ENCODE measurements at places on chromosomes 6 and 20. TPM values are rescaled to one million over a fixed set of nuclear protein-coding genes. Genes with fewer than 3 reads are reported as not detected.
A peak's percentile ranks its signal among the peaks of the same experiment; 100 is the strongest.

The DLK2 gene
- 0.32 TPM for total RNA-seq

GRCh38 chr20:47272893-47273590, 83.5 kb downstream of the ZMYND8 start:
- H3K27me3 ChIP-seq: no peaks in the 10 kb centered on the region
- peaks cover 68% of the 10 kb centered on the region for H3K4me1 ChIP-seq
- peak overlapping the region; percentile 77 for H3K27ac ChIP-seq
- no peak for DNase-seq
- peaks cover 47% of the 10 kb centered on the region for H3K36me3 ChIP-seq
- no peak overlapping the region for H3K4me3 ChIP-seq

The SYCP2 gene
- total RNA-seq: 1.2 TPM

- H3K27ac ChIP-seq: no peak overlapping the region
- no peaks in the 10 kb centered on the region for H3K4me1 ChIP-seq
- H3K27me3 ChIP-seq: no peaks in the 10 kb centered on the region
- H3K4me3 ChIP-seq: no peak overlapping the region
- no peaks in the 10 kb centered on the region for H3K36me3 ChIP-seq
- DNase-seq: peak; percentile 47
Measured at GRCh38 chr6:138196122-138196738, 22.1 kb downstream of the PBOV1 start.

- peaks cover 25% of the 10 kb centered on the region for H3K36me3 ChIP-seq
- H3K4me1 ChIP-seq: peaks cover 25% of the 10 kb centered on the region
- no peak overlapping the region for H3K27ac ChIP-seq
- H3K27me3 ChIP-seq: no peaks in the 10 kb centered on the region
Measured at GRCh38 chr6:29947077-29947980, 5.0 kb downstream of the HLA-A start.

DNA sequence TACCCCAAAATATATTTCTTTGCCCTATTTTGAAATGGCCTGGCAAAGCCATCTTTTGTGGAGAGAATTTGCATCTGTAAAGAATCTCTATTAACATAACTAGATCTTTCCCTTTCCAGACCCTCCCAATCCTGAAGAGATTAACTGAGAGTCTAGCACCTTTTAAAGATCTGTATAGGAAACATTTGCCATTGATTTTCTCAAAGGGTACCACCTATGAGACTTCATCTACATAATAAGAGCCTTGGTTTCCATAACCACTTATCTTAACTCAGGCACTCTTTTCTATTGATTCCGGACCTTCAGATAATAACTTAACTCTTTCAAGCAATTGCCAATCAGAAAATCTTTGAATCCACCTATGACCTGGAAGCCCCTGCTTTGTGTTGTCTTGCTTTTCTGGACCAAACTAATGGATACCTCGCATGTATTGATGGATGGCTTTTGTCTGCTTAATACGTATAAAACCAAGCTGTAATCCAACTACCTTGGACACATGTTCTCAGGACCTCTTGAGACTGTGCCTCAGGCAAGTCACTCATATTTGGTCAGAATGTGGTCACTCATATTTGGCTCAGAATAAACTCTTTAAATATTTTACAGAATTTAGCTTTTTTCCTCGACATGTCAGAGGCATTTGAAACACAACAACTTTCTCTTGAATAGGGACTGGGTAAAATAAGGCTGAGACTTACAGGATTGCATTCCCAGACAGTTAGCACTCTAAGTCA, 31.4 kb downstream of the SLC22A2 start:
- no peak overlapping the region for H3K27ac ChIP-seq
- H3K4me1 ChIP-seq: no peaks in the 10 kb centered on the region
- H3K4me3 ChIP-seq: no peak overlapping the region
- H3K27me3 ChIP-seq: no peaks in the 10 kb centered on the region
- no peaks in the 10 kb centered on the region for H3K36me3 ChIP-seq

The ARFGEF2 gene
- total RNA-seq: 41.2 TPM

GRCh38 chr6:33075568-33076405, at the start of gene HLA-DPB1:
Gene HLA-DPB1, plus strand, starts transcription at chr6:33075990. Its CDS starts 52 bp downstream, at chr6:33076042.
- H3K27me3 ChIP-seq: no peaks in the 10 kb centered on the region
- peak within 1 kb of the TSS; percentile 55 for H3K27ac ChIP-seq
- peak within 1 kb of the TSS; percentile 41 for H3K4me3 ChIP-seq
- peaks cover 11% of the 10 kb centered on the region for H3K4me1 ChIP-seq
- no peaks in the 10 kb centered on the region for H3K36me3 ChIP-seq

DNA sequence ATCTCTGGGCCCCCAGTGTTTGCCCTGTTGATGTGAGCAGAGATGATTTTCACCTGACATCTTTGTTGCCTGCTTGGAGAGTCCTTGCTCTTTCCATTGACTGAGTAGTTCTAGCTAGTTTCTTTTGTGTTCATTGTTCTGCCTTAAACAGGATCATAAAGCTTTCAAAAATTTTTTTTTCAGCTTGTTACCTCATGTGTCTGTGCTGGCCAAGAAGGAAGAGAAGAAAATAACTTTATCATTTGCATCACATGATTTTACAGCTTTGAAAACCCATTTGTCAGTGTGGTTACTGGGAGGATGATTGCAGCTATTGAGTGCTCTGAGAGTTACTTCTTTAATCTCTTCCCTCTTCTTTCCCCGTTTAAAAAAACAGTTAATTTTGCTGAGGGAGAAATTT, 16.0 kb downstream of the FOXO3 start:
- no peak overlapping the region for H3K4me3 ChIP-seq
- no peaks in the 10 kb centered on the region for H3K27me3 ChIP-seq
- DNase-seq: no peak
